ENCODE measurements at places on chromosomes 3 and 15.

GRCh38 chr15:29014493-29014892 is 128.7 kb downstream of the APBA2 start:
- DNase-seq = no peak

- no peak for DNase-seq
Observed at GRCh38 chr3:140752499-140752898, 74.6 kb downstream of the TRIM42 start.

GRCh38 chr3:107662586-107662985 is 139.8 kb downstream of the BBX start:
- DNase-seq = no peak

DNA sequence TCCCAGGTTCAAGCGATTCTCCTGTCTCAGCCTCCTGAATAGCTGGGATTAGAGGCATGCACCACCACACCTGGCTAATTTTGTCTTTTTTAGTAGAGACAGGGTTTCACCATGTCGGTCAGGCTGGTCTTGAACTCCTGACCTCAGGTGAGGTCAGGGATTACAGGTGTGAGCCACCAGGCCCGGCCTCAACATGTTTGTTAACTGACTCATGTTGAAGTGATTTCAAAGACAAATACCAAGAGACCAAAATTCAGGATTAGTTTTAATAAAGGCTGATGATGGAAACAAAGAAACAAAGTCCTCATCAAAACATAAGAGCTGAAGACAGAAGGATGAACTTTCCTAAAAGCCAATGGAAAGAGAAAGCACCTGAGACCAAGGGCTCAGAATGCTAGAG is 36.5 kb downstream of the SLC12A6 start:
- no peak for DNase-seq

DNA sequence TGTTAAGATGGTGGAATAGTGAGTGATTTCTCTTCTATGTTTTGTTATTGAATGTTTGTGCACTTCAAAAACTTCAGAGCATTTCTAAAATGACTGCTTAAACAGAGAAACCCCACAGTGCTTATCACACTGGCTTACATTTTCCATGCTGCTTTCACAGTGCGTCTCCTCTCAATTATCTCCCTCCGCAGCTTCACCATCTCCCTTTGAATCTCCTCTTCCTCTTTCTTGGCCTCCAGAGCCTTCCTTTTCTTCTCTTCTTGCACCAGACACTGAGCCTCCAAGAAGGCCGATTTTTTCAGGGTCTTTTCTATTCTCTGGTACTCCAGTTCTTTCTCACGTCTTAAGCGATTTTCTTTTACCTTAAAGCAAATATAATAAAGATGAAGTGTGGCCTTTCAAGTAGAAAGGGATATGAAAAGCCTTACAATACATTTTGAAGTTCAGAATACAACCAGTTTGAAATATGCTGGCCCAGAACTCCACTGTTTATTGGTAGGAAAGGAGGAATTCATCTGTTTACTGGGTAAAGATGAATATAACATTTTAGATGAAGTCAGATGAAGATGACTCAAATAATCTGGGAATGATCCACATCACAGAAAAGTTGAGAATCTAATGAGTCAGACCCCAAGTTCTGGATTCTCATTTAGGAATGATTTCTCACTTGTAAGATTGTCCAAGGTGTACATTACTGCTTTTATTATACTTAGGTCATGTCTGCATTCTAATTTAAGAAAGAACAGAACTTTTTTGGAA is 21.4 kb downstream of the CCDC191 start:
- peak; percentile 81 for DNase-seq

DNA sequence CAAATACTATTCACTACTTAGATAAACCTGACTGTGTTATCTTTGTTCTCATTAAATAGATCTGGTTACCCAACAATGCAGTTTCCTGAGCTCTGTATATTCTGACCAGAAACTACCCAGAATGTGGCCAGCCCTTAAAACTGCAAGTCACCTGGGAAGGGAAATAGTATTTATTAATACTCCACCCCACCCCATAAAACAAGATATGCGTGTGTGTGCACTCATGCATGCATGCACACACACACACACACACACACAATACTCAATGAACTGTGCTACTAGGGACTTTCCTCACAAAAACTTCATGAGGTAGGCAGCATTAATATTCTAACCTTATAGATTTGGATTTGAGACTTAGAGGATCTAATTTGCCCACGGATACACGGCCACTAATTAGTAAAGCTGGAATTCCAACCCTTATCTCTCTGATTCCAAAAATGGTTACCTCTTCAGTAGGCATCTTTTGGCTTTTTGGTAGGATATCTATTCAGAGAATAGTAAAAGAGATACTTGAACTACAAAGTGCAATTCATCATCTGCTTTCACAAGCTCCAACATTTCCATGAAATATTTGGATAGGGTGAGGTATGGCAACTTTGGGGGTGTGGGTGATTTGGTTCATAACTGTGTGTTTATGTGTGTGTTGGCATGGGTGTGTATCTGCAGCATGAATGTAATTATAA is 197.0 kb upstream of the CFAP20DC start:
- peak; percentile 35 for DNase-seq

DNA sequence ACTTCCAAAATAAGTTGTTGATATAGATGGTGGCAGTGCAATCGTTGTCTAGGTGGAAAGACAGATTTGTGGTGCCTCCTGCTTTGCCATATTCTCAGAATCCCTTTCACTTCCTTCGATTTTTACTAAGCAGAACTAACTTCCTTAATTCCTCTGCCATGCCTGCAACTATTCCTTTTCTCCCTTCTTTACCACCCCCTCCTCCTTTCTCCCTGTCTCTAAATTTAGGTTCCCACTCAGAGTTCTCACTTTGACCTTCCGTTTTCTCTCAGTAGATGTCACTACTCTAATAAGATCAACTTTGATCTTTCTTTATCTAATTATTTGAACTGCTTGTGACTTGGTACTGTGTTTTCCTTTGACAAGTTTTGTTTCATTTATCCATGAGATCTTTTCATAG is 351.2 kb downstream of the LPP start:
- no peak for DNase-seq

GRCh38 chr3:187746442-187747281 is 1.4 kb upstream of the BCL6 start:
- no peak for DNase-seq

DNA sequence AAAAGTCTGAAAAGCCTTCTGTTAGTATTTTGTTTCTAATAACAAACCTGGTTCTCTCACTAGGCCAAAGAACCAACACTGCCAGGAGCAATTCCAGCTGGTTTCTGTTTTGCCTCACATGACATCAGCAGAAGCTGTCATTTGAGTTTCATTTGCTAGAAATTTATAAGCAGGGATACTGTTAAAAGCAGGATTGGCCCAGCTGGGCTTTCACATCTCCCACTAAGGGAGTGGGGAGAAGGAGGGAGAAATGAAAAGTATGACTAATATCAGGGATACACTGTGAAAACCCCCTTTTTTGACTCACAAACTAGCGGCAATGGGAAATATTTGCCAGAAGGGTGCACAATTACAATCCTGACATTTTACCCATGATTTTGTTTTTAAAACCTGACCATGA is 5.3 kb downstream of the CCDC80 start:
- peak; percentile 58 for DNase-seq

DNA sequence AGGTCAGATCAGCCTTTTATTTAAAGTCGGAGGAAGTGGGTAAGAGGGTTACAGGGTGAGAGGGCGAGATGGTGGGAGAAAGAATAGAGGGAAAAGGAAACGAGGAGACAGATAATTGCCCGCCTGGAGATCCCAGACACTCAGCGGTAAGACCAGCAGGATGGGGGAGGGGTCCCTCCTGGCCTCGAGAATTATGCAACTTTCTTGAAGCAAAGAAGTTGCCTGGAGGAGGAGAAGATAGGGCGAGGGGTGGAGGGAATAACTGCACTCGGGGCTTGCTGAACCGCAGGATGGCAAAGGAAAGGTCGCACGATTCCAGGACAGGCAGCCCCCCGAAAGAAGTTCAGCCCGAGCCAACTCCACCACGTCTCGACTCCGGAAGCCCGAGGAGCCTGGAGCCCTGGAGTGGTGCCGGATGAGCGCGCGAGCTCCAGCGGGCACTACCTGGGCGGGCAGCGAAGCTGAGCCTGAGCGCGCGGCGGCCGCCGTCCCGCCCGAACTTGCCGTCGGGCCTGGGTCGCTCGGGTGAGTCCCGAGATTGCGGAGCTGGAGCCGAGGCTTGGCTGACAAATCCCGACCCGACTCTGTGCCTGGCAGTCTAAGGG is 402 bp downstream of the WWTR1 start:
- peak; percentile 90 for DNase-seq

GRCh38 chr3:197380786-197381185 is 82.4 kb upstream of the DLG1 start:
- no peak for DNase-seq

DNA sequence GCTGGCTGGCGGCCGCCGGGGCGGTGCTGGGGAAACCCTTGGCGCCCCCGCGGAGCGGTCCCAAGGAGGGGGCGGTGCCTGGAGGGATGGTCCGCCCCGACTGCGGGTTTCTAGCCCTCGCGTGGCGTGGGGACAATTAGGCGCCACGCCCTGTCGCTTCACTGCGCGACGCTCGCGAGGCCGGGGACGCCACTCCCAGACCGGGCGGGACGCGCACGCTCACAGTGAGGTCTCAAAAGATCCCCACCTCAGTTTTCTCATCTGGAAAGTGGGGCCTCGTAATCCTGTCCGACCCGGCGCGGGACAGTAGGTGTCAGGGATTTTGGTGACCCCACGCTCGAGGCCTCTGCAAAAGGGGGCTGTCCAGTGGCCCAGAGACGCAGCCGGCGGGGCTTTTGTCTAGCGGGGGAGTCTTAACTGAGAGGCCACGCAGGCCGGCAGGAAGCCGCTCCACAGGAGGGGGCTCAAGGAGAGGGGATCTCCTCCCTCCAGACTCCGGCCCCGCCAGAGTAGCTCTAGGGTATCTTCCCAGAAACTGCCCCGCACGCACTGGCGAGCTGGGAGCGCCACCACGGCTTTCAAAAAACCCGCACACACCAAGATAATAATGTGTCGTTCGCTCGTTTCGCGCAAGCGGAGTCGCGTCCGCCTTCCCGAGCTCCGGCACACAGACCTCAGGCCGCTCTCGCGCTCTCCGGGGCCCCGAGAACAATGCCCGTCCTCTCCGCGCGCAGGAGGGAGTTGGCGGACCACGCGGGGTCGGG is 710 bp upstream of the CLK3 start:
- peak; percentile 99 for DNase-seq

DNA sequence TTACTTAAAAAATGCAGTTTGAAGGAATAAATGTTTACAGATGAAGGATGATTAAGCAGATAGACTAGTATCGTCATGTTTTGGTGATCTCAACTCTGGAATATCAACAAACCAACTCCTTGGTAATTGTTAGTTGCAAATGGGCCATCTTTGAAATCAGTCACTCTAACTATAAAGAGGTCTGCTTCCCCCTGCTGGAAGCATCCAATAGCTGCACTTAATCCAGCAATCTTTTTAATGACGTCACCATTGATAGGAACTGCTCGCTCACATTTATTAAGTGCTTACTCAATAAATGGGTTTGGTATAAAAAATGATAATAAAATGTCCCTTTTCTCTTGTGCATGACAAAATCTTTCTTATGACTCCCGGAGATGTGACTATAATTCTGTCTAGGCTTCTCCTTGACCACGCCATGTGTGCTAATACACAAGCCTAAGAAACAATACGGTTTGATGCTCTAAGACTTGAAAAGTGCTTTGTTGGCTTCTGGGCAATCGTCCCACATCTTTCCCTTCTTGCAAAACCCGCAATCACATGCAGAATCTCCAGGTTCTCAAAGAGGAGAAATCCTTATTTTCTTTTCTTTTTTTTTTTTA is 227.6 kb upstream of the POU1F1 start:
- peak; percentile 85 for DNase-seq

DNA sequence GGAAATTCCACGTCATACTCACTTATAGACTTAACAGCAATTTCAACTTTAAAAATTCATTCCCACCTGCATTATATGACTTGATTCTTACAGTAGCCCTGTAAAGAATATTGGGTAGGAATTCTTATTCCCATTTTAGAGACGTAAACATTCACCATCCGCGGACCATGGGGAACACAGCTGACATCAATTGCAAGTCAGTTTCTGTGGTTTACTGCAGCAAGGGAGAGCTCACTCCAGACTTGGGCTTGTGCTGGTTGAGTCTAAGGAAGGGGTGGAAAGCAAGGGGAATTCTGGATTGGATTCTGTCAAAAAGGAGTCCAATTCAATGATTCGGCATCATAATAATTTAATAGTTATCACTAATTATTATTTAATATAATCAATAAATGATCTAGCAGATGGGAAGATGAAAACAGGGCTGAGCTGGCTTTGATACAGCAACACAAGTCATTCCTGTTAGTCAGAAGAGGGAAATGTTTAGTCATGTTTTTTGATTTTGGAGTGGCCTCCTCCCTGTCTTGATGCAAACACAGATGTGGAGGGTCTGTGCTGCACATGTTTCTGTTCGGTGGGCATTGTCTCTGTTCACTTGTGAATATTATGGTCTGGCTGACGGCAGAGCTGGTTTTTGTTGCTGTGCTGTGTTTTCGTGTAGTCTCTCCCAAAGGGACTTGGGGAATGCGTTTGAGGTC is 9.7 kb downstream of the LIPC start:
- peak; percentile 89 for DNase-seq

DNA sequence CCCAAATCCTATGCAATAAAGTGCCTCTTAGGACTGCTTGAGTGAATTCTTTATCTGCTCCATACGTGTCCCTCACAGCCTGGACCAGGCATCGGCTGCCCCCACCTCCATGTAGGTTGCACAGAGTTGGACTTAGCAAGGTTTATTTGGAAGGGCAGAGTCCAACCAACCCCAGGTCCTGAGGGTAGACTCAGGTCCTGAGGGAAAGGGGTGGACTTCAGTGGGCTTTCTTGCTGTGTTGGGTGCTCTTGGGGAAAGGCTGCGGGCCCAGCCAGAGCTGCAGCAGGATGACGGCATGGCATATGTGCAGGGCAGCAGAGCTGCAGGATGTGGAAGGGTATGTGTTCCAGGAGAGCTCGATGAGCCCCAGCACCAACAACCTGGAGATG is 6.5 kb downstream of the ALG3 start:
- DNase-seq = peak; percentile 48

DNA sequence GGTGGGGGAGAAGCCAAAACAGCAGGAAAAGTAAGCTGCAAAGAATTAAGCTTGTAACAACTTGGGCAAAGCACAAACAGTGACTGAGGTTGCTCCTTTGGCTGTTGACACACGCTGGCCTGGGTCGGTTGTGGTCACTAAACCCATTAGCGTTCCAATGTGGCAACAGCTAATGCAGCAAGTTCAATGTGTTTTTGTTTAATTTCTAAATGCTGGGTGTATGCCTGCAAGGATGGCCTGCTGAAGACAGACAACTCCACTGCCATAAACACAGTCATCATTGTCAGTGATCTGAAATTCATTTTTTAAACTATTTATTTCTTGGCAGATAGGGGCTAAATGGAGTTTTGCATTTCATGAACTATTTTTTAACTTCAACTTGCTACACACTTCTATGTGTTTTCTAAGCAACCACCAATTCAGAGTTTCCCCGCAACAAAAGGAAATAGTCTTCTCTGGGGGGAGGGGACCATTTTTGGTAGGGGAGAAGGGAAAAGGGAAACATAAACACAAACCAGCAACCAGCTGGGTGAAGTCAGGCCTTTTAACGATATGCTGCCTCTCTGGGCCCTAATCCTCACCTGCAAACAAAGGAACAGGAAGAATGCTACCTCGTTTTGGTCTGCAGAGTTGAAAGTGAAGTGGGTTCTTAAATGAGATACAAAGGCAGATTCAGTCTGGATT is 34.8 kb upstream of the WNT5A start:
- no peak for DNase-seq

- DNase-seq = no peak
Observed at GRCh38 chr15:33985751-33986150, 17.5 kb downstream of the CHRM5 start.

- no peak for DNase-seq
Observed at GRCh38 chr3:32913790-32914446, 37.5 kb upstream of the CCR4 start.

All from osteoblast (primary cell).